ENCODE measurements at places on chromosomes 11 and 22. TPM values are rescaled to one million over a fixed set of nuclear protein-coding genes. Genes with fewer than 3 reads are reported as not detected.

- DNase-seq, result no peak
Observed at GRCh38 chr11:45023065-45023365, 72.3 kb upstream of the TP53I11 start.

DNA sequence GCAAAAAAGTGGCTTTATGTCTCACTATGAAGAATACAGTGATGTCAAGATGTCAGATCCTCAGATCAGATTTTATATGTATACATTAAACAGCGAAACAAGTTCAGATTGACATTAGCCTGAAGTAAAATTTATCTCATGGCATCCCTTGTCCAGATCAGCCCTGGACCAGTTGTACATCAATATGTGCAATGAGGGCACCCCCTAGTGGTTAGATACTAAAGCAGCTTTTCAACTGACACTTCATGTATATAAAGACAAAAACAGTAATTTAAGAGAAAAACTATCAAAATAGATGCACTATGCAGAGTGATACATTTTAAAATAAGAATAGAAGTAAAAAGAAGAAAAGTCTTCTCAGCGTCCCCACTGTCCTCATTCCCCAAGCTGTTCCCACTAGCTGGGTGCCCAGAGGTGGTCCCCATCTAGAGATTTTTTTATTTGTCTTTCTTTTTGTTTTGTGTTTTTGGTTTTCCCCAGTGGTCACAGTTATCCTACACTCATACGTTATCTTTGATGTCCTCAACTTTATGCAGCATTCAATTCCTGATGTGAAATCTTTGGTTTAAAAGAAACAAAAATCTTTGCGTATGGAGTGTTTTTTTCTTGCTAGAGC is 2193.4 kb upstream of the RAG2 start:
- DNase-seq, result no peak

GRCh38 chr11:133503776-133504175 is 28.5 kb downstream of the OPCML start:
- no peak for DNase-seq

OR2AT4 gene
- total RNA-seq, result not detected

DNA sequence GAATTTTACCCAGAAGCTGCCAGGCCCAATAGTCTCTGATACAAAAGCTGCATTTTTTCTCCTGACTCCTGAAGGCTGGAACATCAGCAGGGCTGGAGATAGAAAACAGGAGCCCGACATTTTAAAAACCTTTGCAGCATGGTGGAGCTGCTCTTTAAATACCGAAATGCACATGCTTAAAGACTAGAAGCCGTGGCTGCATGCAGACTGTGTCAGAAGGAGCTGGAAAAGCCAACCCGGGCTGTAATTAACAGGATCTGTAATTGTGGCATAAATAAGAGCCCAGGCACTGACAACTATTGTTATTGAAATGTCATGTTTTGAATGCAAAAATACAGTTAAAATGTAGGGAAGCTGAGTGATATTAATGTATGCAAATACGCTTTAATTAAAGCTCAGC is 304.9 kb upstream of the PLET1 start:
- DNase-seq, result no peak

CENATAC gene
- 33.4 TPM for total RNA-seq

GRCh38 chr22:50605002-50605612 is 4.5 kb downstream of the MAPK8IP2 start:
- peak; percentile 13 for DNase-seq

- peak; percentile 21 for DNase-seq
Observed at GRCh38 chr22:47175151-47176025, 412.9 kb downstream of the TBC1D22A start.

DNA sequence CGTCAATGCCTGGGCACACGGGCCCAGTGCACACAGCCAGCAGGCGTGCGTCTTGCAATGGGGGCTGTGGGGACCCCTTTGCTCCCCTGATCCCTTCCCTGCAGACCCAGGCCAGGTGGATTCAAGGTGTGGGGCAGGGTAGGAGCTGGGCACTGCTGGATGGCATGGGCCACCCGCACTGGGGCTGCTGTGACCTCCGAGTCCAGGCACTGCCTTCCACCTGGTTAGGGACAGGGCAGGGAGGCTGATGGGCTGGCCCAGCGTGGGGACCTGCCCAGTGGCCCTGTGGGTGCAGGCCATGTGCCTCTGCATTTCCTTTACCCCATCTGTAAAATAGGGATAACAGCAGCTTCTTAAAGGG is 22.9 kb downstream of the KCNQ1 start:
- no peak for DNase-seq

BATF2 gene
- 18.0 TPM for total RNA-seq

SVIP gene
- 22.0 TPM for total RNA-seq

GRCh38 chr22:21444701-21445436 is 22.3 kb upstream of the TMEM191C start:
- no peak for DNase-seq

DNA sequence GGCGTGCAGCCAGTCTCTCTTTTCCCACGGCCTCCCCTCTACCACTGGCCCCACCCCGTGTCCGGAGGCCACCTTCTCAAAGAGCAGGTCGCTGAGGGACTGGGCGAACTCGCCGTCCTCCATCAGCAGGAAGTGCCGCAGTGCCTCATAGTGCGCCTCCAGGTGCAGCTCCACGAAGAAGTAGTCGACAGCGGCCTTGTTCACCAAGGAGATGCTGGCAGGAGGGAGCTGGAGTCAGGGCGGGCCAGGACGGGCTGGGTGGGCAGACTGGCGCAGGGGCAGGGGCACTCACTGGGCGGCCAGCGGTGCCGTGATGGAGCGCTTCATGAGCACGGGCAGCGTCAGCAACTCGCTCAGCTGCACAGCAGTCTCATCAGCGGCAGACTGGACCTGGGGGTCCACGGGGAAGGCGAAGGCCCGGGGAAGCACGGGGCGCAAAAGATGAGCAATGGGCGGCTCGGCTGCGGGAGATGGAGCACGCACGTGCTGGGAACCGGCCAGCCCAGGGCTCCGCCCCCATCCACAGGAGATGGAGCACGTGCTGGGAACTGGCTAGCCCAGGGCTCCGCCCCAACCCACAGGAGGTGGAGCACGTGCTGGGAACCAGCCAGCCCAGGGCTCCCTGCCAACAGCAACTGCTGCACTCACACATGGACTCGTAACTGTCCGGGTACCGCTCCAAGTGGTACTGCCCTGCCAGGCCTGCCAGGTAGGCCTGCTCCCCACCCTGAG is 18.4 kb downstream of the SELENOO start:
- DNase-seq, result peak; percentile 91

DNA sequence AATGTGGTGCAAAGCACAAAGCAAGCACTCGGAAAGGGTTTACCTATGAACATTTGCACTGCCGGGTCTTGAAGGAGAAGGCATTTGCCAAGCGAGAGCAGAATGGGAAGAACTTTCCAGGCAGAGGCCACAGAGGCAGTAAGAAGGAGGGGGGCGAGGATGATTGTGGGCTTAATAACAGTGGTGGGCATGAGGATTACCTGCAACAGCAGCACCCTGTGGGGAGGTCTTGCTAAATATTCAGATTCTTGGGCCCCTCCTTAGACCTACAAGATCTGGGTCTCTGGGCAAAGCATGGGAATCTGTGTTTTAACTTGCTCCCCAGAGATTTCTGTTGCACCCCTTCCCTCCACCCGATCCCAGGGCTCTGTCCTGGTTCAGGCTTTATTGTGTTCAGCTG is 75.1 kb upstream of the ZBED5 start:
- DNase-seq, result peak; percentile 20

GGT1 gene
- total RNA-seq, result 10.9 TPM

GGTLC3 gene
- not detected for total RNA-seq

- DNase-seq, result peak; percentile 93
Observed at GRCh38 chr22:37502342-37503182, 16.4 kb upstream of the MFNG start.

MS4A7 gene
- total RNA-seq, result 9.3 TPM

Measured in mucosa of descending colon (tissue), 3 donors.